ENCODE measurements at places on chromosomes 5 and 9. TPM values are rescaled to one million over a fixed set of nuclear protein-coding genes. Genes with fewer than 3 reads are reported as not detected.

GRCh38 chr5:68295772-68296171, 80.2 kb downstream of the PIK3R1 start:
- no peaks in the 10 kb centered on the region for H3K4me1 ChIP-seq
- peaks cover 24% of the 10 kb centered on the region for H3K36me3 ChIP-seq
- no peak overlapping the region for H3K4me3 ChIP-seq
- H3K27ac ChIP-seq, result no peak overlapping the region
- DNase-seq, result no peak

PIP5KL1 gene
- total RNA-seq, result 7.8 TPM

CNTNAP3B gene
- 8.1 TPM for total RNA-seq

- no peak overlapping the region for H3K27ac ChIP-seq
- H3K27me3 ChIP-seq, result no peaks in the 10 kb centered on the region
- H3K4me1 ChIP-seq, result no peaks in the 10 kb centered on the region
- no peak overlapping the region for H3K4me3 ChIP-seq
Observed at GRCh38 chr5:22277006-22277405, 576.1 kb downstream of the CDH12 start.

- no peaks in the 10 kb centered on the region for H3K27me3 ChIP-seq
- no peaks in the 10 kb centered on the region for H3K4me1 ChIP-seq
- H3K36me3 ChIP-seq, result no peaks in the 10 kb centered on the region
Observed at GRCh38 chr5:122533825-122534224, 221.8 kb downstream of the SNCAIP start.

DNA sequence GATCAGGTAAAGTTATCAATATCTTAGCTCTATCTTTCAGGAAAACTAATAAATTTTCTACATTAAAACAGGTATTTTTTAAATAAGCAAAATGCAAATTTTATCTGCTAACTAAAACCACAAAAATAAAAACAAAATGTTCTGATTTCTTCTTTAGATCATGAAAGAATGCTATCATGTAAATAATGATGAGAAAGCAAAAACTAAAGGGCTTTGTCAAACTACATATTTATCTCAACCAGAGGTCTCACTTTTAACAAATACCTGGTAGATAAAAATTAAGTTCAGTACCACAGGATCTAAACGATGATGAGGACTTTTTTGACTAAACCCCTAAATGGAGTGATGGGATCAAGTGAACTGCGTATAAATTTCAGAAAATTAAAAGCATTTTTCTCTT, 50.5 kb downstream of the MLANA start:
- H3K4me3 ChIP-seq, result no peak overlapping the region
- H3K27me3 ChIP-seq, result no peaks in the 10 kb centered on the region
- no peaks in the 10 kb centered on the region for H3K4me1 ChIP-seq
- H3K27ac ChIP-seq, result no peak overlapping the region
- no peaks in the 10 kb centered on the region for H3K36me3 ChIP-seq
- no peak for DNase-seq

GRCh38 chr9:123957731-123958130, 27.8 kb upstream of the DENND1A start:
- H3K27ac ChIP-seq, result no peak overlapping the region
- no peak overlapping the region for H3K4me3 ChIP-seq
- H3K36me3 ChIP-seq, result no peaks in the 10 kb centered on the region
- DNase-seq, result no peak
- no peaks in the 10 kb centered on the region for H3K27me3 ChIP-seq

DNA sequence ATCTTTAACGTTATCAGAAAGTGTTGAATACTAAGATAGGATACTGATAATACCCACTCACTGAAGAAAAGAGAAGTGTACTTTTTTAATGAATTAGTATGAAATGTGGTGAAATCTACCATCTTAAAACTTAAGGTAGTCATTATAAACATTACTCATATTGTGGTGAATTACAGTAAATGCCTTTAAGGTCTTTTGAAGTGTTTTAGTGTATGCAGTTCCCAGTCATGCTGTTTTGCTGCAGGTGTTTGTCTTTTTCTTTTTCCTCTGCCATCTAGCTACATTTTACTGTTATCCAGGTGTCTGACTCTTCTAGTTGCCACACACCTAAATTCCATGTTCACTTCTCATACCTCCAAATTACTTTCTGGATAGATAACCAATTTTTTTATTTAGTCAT, 72.6 kb downstream of the ERMP1 start:
- H3K27me3 ChIP-seq, result no peaks in the 10 kb centered on the region
- no peak overlapping the region for H3K4me3 ChIP-seq
- H3K27ac ChIP-seq, result no peak overlapping the region
- H3K4me1 ChIP-seq, result no peaks in the 10 kb centered on the region
- DNase-seq, result no peak

CCNI2 gene
- total RNA-seq, result 0.49 TPM

GRCh38 chr5:45568813-45569212, 127.4 kb downstream of the HCN1 start:
- H3K36me3 ChIP-seq, result no peaks in the 10 kb centered on the region
- H3K4me3 ChIP-seq, result no peak overlapping the region
- no peaks in the 10 kb centered on the region for H3K4me1 ChIP-seq
- H3K27me3 ChIP-seq, result no peaks in the 10 kb centered on the region
- DNase-seq, result no peak

GRCh38 chr5:161369022-161369421, 177.5 kb downstream of the GABRB2 start:
- no peaks in the 10 kb centered on the region for H3K27me3 ChIP-seq
- H3K36me3 ChIP-seq, result no peaks in the 10 kb centered on the region
- H3K27ac ChIP-seq, result no peak overlapping the region

- no peak overlapping the region for H3K27ac ChIP-seq
- no peaks in the 10 kb centered on the region for H3K27me3 ChIP-seq
- H3K36me3 ChIP-seq, result no peaks in the 10 kb centered on the region
- DNase-seq, result no peak
Observed at GRCh38 chr5:100693481-100693880, 158.3 kb downstream of the FAM174A start.

- H3K27me3 ChIP-seq, result no peaks in the 10 kb centered on the region
- H3K36me3 ChIP-seq, result no peaks in the 10 kb centered on the region
- no peaks in the 10 kb centered on the region for H3K4me1 ChIP-seq
Observed at GRCh38 chr9:106758911-106759310, 104.1 kb upstream of the ZNF462 start.

All from Panc1 (cell line).